ENCODE measurements at places on chromosomes 13 and 19. TPM values are rescaled to one million over a fixed set of nuclear protein-coding genes. Genes with fewer than 3 reads are reported as not detected.

SH2D3A gene
- 8.7 TPM for total RNA-seq

DNA sequence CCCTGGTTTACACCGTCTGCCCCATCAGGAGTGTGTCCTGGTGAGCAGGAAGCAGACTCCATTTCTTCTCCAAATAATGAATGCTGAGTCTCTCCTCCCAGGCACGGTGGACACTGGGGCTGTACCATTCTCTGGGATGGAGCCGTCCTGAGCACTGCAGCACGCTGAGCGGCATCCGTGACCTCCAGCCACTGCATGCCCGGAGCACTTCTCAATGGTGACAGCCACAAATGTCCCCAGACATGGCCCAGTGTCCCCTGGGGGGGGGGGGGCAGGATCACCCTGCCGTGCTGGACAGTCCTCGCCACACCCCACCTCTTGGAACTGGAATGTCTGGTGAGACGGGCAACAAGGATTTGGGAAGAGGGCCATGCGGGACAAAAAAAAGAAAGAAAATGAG, 37.4 kb downstream of the GNG7 start:
- no peak for DNase-seq

DNA sequence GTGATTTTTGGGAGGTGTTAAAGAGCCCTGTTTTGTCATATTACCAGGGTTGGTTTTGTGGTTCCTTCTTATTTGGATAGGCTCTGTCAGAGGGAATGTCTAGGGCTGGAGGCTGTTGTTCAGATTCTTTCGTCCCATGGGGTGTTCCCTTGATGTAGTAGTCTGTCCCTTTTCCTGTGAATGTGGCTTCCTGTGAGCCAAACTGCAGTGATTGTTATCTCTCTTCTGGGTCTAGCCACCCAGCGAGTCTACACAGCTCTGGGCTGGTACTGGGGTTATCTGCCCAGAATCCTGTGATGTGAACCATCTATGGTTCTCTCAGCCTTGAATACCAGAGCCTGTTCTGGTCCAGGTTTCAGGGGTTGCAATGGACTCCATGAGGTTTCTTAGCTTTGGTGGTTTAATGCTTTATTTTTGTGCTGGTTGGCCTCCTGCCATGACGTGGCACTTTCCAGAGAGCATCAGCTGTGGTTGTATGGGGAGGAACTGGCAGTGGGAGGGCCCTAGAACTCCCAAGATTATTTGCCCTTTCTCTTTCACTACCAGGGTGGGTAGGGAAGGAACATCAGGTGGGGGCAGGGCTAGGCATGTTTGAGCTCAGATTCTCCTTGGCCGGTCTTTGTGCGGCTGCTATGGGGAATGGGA, 78.8 kb downstream of the SPRY2 start:
- DNase-seq = no peak

GRCh38 chr13:36817996-36818803, 822 bp upstream of the RFXAP start:
- DNase-seq = no peak

DNA sequence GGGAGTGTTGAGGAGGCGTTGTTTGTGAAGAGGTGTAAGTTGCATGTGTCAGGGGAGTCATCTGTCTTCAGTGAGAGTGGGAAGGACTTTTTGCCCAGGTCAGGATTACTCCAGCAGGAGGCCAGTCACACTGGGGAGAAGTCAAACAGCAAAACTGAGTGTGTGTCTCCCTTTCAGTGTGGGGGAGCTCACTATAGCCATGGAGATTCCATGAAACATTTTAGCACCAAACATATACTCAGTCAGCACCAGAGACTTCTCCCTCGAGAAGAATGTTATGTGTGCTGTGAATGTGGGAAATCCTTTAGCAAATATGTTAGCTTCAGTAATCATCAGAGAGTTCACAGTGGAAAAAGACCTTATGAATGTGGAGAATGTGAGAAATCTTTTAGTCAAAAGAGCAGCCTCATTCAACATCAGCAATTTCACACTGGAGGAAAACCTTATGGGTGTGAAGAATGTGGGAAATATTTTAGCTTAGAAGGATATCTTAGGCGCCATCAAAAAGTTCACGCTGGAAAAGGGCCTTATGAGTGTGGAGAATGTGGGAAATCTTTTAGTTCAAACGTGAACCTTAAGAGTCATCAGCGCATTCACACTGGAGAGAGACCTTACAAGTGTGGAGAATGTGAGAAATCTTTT, 8.4 kb upstream of the ZNF587 start:
- no peak for DNase-seq

DNA sequence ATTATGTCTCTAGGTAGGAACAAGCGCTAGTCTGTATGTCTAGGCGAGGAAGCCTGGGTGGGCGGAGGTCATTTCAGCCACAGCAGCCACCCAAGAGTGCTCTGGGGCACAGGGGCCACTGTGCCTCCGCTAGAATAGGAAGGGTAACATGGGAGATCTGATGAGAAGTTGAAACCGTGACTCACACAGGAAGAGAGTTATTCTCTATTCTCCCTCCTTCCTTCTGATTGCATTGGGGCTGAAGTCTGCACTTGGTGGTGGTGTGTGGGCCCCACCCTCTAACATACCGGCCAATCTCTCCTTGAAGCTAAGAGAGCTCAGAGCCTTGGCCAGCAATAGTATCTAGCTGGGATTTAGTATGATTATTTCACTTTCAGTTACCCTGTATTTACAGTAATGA, 20.3 kb upstream of the GGACT start:
- DNase-seq = peak; percentile 42

DNA sequence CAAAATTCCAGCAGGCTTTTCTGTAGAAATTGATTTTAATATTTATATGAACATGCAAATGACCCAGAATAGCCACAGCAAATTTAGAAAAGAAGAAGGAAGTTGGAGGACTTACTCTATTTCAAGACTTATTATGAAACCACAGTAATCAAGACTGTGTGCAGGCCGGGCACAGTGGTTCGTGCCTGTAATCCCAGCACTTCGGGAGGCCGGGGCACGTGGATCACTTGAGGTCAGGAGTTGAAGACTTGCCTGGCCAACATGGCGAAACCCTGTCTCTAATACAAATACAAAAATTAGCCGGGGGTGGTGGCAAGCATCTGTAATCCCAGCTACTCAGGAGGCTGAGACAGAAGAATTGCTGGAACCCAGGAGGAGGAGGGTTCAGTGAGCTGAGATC, 6.0 kb upstream of the FFAR2 start:
- DNase-seq = no peak

LPAR6 gene
- 5.8 TPM for total RNA-seq

SLC7A9 gene
- not detected for total RNA-seq

DNA sequence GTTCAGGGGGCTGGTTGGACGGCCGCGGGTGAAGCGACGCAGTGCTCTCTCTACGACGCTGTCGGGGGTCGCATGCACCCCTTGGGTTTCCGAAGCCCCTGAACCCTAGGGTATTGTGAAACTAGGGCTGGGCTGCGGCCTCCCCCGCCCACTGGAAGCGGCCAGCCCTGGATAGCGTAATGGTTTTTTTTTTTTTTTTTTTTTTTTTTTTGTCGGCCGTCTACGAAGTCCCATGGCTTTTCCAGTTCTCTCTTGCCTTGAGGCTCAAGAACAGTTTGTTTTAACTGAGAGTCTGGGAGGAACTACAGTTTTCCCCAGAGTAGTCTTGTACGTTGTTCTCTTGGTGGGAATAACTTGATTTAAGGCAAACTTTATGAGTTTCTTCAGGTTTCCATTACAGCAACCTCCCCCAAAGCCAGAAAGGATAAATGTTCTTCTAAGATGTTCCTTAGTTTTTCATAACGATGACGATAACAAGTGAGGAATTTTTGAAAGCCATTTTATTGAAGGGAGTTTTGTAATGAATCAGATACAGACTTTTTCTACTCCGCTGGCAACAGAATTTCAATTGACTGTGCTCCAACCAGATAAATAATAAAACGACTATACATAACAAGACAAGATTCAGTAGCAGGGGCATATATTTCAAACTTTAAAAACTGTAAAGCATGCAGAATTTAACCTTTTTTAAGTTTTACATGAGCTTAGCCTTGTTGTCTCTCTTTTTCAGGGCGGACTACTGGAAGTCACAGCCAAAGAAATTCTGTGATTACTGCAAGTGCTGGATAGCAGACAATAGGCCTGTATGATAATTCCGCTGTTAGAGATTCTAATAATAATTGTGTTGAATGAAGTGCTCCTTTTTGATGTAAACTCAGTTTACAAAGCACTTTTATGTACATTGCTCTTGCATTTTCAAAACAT, 867 bp downstream of the WBP4 start:
- DNase-seq = no peak

GRCh38 chr13:46134494-46134893, 29.7 kb upstream of the CPB2 start:
- DNase-seq = no peak

GPC6 gene
- total RNA-seq = not detected

DNA sequence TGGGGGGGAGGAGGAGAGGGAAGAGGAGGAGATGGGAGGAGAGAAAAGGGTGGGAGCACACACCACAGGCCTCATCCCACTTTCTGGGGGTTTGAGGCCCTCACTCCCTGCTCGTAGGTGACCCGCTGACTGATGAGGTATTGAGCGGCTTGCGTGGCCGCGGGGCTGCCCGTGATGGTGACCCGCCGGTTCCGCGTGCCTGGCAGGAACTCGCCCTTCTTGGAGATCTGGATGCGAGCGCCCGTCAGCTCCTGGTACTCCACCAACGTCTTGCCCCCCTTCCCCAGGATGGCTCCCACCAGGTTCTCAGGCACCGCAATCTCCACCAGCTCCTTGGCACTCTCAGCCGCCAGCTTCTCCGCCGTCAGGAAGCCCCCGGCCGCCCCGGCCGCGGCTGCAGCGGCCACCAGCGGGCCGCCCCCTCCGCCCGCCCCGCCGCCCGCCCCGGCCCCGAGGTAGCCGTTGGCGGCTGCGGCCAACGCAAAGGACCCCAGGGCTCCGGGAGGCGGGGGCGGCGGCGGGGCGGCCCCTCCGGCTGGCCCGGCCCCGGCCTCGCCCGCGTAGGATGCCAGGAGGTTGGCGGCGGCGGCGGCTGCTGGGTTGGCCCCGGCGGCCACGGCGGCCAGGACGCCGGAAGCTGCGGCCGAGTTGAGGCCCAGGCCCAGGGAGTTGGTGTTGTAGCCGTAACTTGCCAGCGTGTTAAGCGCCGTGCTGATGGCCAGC, 25.4 kb upstream of the NANOS2 start:
- no peak for DNase-seq

RGL3 gene
- total RNA-seq = not detected

DNA sequence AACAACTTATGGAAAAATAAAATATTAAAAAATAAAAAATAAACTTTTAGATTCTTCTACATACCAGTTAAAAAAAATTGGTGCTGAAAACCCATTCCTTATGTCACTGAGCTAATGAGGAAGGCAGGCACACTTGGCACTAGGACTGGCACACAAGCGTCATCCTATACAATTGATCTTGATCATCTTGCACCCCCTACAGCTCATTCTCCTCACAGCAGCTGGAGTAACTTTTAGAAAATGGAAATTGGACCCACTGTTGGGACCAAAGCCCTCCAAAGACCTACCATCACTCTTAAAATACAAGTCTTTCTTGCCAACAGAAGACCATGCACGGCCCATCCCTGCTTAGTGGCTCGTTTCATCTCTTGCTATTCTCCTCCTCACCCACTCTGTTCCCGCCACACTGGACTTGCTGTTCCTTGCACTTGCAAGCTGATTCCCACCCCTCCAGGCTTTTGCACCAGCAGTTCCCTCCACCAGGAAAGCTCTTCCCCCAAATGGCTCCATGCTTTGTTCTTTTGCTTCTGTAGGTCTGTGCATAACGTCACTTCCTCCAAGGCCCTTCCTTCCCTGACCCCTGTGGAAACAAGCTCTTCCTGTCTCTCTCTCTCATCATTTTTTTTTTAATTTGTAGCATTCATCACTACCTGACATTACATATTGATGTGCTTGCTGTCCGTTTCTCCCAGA, 11.6 kb downstream of the CTU1 start:
- no peak for DNase-seq

- DNase-seq = no peak
Measured at GRCh38 chr13:27110056-27110746, 61.4 kb downstream of the USP12 start.

GRCh38 chr13:51348069-51348967, 8.8 kb downstream of the SERPINE3 start:
- no peak for DNase-seq

ZNF71 gene
- 5.4 TPM for total RNA-seq

PCDH9 gene
- total RNA-seq = 0.18 TPM

DNA sequence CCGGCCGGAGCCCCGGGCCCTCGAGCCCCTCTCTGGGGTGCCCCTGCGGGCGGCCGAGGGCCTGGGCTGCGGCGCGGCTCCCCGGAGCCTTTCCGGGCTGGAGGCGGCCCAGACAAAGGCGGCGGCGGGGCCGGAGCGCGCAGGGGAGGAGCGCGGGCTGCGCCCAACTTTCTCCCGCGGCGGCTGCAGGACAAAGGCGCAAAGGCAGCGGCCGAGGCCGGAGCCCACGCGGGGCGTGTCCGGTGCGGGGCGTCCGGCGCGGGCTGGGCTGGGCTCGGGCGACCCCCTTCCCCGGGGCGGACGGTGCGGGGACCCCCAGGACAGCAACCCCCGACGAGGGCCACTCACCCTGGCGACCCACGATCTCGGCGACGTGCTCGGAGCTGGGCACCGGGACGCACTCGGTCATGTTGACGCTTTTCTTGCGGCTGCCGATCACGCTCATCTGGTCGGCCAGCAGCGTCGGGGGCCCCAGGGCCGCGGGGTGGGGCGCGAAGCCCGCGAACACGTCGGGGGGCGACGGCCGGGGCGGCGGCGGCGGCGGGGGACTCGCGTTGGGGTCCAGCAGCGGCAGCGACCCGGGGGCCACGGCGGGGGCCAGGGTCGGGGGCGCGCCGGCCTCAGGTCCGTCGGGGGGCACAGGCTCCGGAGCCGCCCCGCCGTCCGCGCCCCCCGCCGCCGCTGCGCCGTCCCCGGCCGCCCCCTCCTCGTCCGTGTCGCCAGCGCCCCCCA, 843 bp downstream of the MEX3D start:
- DNase-seq = no peak

DNA sequence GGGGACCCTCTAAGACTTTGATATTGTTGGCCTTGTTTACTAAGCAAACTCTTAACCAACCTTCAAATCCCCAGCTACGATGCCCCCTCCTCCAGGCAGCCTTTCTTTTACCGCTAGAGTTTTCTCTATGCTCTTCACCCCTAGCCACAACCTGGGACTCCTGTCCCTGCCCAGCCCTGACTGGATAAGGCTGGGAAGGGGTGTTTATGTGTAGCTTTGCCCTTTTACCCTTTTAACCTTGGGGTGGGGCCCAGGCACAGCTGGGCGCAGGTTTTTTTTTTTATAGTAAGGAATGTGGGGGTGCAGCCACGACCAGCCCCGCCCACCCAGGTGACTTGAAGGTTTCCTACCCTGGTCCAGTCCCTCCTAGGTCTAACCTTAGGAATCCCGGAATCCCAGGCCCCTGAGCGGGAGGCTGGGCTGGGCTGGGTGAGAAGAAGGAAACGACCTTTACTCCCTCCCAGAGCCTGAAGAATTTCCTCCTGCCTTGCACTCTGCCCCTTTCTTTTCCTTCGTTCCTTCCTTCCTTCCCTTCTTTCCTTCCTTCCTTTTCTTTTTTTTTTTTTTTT, 12.2 kb downstream of the TJP3 start:
- no peak for DNase-seq

CYP4F12 gene
- not detected for total RNA-seq

PRR20E gene
- not detected for total RNA-seq

WASF3 gene
- 0.25 TPM for total RNA-seq

GRCh38 chr19:51434456-51434855, 17.0 kb upstream of the SIGLEC10 start:
- no peak for DNase-seq

GRCh38 chr19:49684983-49685553, 4.3 kb upstream of the ADM5 start:
- no peak for DNase-seq

NLRP9 gene
- total RNA-seq = not detected

NLRP4 gene
- not detected for total RNA-seq

LILRB2 gene
- not detected for total RNA-seq

- DNase-seq = no peak
Measured at GRCh38 chr19:17370026-17370587, 7.0 kb downstream of the PLVAP start.

Measured in activated T-helper 2 cell treated with anti-CD3 and anti-CD28 coated beads, Interferon-gamma antibody, Interleukin-2, Interleukin-4, amounts not matched to agents 10 μg/mL and 5 μg/mL and 100 μg/mL, durations not matched to agents 14 hours and 24 hours and 36 hours (primary cell).